ENCODE measurements at places on chromosomes 6 and 20.

DNA sequence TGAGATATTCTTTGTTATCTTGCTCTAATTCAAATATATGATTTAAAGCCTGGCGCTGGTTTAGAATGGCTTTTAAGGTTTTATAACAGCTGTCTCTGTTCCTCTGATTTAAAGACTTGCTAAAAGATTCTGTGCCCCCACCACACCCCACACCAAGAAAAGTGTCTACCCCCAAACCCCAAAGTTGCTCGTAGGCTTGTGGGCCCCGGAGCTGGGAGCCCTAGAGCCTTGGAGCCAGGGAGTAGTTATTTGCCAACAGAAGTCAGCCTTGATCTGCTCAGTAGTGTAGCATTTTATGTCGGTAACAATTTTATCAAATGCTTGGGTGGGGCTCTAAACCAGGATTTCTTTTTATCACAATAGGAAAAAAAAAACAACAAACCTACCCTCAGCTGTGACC lies 105.2 kb upstream of the TRAF3IP2 start:
- DNase-seq, result no peak

DNA sequence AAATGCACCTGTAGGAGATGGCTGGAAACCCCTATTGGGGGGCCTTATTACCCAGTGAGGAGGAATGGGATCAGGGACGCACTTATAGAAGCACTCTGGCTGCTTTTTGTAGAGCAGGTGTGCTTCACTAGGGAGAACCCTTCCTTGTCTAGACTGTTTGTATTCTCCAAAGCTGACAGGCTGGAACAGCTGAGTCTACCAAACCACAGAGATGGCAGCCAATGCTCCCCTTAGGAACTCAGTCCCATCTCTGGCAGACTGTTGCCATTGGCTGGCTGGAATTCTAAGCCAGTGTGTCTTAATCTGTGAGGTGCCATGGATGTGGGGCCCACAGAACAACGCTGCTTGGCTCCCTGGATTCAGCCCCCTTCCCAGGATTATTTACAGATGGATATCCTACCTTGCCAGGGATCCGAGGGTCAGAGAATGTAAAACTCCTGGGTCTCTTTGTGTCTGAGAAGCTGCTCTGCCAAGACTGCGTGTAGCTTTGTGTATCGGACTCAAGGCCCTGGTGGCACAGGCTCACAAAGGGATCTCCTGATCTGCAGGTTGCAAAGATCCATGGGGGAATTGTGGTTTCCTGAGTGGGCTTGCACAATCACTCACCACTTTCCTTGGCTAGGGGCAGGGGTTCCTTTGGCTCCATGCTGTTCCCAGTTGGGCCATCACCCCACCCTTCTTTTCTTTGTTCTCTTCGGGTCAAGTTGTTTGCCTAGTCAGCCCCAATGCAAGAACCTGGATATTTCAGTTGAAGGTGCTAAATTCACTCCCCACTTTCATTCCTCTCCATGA lies 26.1 kb downstream of the C6orf52 start:
- no peak for DNase-seq

DNA sequence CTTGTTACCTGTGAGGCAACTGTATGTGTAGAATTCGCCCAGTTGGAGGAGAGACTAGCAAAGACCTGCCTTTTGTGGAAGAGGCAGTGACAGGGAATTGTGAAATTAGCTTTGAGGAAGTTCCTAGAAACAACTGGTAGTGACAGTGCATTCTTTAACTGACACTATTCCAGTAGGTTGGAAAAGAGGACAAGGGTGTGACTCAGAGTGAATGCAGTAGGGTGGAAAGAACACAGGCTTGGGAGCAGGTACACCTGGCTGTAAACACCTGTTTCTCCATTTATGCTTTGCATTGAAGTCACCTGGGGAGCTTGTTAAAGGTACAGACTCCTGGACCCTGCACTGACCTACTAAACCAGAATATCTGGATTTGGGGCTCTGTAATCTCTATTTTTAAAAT lies 295.7 kb downstream of the PHACTR1 start:
- DNase-seq, result no peak

- DNase-seq, result no peak
Measured at GRCh38 chr6:23091795-23092194, 522.4 kb downstream of the HDGFL1 start.

DNA sequence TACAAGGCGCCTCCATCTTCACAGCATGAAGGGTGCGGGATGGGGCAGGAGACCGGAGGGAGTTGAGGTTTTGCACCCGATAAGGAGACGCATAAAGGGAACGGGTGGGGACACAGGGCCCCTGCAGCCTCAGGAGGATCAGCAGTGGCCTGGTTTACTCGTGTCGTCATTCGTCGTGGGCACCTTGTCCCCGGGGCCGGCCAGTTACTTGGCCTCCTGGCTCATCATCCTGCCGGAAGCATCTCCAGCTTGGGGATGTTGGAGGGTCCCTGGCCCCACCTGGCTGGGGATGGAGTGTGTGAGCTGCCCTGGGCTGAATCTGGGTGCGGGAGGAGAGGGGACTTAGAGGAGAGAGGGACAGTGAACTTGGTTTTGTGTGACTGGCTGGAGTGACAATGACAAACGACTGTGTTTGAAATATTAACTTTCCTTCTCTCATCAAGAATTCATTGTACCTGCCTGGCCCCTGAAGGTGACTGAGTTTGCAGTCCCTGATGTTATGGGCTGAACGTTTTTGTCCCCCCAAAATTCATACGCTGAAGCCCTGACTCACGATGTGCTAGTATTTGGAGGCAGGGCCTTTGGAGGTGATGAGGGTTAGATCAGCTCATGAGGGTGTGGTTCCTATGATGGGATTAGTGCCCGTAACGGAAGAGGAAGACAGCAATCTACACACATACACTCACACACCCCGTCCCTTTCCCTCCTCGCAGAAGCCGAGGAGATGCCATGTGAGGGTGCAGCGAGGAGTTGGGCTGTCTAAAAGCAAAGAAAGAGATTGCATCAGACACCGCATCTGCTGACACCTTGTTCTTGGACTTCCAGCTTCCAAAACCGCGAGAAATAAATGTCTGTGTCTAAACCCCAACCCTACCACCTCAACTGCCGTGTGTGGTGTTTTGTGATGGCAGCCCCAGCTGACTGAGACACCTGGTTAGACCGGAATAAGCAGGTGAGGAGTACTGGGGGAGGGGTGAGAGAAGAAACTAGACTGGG lies 65.0 kb upstream of the MAP3K4 start:
- DNase-seq, result no peak

- peak; percentile 40 for DNase-seq
Measured at GRCh38 chr6:74585753-74586152, 620.1 kb downstream of the COL12A1 start.

GRCh38 chr6:21831521-21832291 lies 238.2 kb downstream of the SOX4 start:
- peak; percentile 55 for DNase-seq

- DNase-seq, result no peak
Measured at GRCh38 chr20:38345643-38346042, 639 bp upstream of the LBP start.

DNA sequence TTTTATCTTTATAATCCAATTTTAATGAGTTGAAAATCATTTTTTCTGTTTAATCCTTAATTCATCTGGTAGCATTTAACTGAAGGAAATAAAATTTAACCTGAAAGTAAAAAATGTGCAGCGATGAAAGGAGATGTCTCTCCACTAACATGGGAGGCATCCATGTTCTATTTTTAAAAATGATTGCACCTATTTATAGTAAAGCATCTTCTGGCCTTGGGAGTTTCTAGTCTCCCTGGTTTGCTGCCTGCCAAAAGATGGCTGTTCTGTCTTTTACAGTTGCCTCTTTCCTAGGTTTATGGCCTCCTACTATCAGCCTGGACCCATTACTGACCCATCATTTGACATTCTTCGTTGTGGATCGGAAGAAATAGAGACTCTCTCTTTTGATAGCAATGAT lies 143.0 kb downstream of the B3GAT2 start:
- no peak for DNase-seq

DNA sequence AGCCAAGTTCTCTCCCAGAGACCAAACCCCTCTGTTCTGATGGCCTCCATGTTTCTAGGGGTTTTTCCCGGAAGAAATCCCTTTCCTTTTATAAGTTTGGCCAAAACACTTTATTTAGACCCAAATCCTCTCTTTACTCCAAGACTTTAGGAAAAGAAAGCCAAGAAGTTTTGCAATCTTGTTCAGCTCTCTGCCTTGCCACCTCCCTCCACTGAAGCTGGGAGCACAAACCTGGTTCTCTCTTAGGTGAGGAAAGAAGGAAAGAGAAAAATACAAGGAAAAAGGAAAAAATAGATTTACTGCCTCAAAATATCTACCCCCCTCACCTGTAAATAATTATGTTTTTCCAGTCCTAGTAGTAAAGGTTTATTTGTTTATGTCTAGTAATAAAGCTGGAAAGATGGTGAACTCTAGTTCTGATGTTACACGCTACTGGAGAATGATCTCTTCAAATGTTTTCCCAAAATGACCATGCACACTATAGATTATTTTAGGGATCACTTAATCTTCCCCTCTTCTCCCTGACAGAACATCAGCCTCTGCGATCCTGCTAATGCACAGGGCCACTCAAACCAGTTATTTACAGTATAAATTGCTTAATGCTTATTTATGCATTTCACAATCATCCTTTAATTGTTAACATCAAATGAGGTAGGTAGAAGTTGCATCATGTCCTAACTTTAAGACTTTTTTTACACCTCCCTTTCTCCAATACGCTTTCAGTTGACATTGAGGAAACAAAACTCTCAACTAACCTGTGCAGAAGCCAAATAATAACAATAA lies 10.9 kb upstream of the ARG1 start:
- no peak for DNase-seq

GRCh38 chr6:16671302-16672289 lies 89.7 kb downstream of the ATXN1 start:
- DNase-seq, result no peak

GRCh38 chr6:128135325-128135724 lies 234.5 kb upstream of the THEMIS start:
- no peak for DNase-seq

DNA sequence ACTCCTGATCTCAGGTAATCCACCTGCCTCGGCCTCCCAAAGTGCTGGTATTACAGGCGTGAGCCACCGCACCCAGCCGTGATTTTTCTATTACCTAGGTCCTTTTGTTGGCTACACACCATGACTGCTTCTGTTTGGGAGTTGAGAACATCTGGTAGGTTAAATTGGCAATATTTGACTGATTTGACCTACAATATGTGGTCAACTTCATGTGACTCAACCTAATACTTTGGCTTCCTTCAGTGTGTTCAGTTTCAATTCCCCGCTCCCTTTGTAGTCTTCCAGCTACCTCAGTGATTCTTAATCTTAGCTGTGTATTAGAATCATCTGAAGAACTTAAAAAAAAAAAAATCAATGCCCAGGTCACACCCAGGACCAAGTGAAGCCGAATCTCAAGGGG lies 47.4 kb downstream of the MYB start:
- no peak for DNase-seq

DNA sequence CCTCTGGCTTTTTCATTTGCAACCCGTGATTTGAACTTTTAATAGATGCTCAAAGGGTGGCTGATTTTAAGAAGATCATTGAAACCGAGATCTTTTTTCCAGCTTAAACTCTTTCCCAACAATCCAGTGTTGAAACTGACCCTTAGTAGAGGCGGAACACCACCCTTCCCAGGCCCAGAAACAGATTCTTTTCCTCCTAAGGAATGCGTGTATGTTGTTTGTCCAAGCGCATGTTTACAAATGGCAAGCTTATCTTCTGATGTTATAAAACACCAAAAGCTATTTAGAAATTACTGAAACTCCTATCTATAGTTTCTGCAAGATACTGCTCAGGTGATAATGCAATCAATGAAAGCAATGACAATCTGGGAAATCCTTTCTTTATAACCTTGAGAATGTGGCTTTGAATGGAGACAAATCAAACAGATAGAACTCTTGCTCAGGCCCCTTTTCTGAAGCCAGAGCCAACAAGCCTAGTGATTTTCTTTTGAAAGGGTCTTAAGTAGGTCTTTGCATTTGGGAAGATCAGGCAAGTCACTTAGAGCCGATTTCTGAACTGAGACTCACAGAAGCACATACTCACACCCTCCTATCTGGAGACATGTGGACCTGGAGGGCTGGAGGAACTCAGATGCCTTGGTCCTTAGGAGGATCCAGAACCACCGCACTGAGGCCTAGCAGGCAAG lies 9.1 kb downstream of the BANF2 start:
- DNase-seq, result no peak

DNA sequence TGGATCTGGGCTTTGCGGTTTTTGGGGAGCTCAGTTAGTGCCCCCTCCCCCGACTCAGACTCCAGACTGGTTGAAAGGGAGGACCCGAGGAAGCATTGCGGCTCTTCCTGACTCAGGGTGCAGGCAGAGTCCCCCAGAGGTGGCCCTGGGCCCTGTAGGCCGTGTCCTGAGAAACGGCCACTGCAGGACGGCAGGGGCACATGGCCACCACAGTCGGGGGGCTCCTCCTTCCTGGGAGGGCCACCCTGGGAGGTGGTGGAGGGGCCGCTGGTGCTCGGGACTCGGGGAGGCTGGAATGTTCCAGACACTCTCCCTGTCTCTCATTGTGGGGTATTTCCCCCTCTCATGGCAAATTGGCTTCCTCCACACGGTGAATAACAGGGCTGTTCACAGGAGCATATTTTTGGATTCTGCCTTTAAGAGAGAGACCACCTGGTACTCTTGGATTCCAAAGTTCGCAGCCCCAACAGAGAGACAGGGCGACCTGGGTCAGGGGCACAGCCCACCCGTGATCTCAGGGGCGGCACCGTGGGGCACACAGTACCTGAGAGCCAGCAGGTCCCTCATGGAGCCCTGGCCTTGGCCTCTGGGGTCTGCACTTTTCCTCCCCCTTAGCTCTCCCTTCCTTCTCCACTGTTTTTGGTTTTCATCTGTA lies 35.7 kb downstream of the FRMD1 start:
- DNase-seq, result no peak

- no peak for DNase-seq
Measured at GRCh38 chr20:24786646-24787045, 162.4 kb upstream of the CST7 start.

DNA sequence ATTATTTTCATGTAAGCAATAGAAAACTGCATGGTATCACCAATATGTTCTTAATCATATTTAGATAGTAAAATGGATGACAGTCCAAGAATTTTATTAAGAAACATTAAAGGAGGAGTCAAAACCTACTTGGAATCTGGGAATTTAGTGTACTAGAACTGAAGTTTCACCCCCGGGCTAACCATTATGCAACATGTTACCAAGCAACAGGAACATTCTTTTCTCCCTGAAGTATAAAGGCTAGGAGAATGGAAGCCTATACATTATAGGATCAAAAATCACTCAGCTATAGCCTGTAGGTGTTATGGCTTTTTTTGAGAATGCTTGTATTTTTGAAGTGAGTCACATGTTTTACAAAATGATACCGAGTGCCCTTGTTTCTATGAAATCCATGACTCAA lies 538.3 kb downstream of the GRIK2 start:
- no peak for DNase-seq

DNA sequence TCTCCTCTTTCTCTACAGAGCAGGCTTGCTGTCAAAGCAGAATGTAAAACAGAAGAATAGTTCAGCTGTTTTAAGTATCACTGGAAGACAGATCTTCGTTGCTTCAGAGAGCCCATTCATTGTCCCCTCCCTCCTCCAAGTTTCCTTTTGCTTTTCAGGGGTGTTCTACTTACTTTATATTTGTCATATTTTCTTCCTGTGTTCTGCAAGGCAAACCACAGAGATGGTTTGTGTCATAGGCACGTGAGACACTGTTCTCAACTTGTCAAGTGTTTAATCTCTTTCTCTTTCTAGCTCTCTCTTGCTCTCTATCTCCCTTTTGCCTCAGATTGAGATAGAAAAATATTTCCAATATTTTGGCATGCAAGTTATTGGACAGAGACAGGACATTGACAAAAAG lies 228.9 kb upstream of the DEFB112 start:
- DNase-seq, result no peak
